ENCODE measurements at places on chromosomes 5 and 9.

DNA sequence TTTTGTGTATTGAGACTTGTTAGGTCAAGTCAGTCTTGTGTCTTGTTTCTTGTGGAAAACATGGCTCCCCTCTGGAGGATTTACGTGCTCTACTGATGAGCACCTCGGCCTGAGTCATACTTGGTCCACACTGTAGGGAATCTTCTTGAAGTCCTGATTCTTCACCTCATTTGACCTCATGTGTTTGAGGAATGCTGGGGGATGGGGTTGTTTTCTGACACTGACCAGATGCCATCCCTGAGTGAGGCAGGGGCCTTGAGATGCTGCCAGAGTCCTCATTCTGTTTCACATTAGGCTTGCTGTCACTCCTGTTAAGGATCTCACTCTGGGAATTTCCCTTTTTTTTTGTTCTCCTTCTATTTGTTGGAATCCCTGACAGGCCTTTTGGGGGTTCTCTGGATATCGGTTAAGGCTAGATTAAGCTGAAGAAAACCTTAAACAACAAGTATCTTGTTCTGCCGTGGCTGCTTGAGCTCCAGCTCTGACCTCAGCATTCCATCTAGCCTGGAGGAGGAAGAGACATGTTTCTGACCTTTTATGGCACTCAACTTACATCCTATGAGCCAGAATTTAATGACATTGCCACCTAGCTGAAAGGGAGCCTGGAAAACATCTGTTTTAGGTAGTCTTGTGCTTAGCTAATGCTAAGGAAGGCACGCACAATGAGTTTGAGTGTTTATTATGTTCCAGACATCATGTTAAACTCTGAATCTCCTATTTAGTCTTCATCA, 20.6 kb downstream of the TCOF1 start:
- no peak for DNase-seq

- no peak for DNase-seq
Observed at GRCh38 chr5:111509119-111509518, 3.2 kb downstream of the STARD4 start.

GRCh38 chr5:154968953-154969352, 28.1 kb downstream of the MRPL22 start:
- DNase-seq: no peak

GRCh38 chr9:81108391-81108790, 581.0 kb downstream of the TLE1 start:
- DNase-seq: no peak

GRCh38 chr5:150607105-150607504, 33.4 kb upstream of the SYNPO start:
- no peak for DNase-seq

DNA sequence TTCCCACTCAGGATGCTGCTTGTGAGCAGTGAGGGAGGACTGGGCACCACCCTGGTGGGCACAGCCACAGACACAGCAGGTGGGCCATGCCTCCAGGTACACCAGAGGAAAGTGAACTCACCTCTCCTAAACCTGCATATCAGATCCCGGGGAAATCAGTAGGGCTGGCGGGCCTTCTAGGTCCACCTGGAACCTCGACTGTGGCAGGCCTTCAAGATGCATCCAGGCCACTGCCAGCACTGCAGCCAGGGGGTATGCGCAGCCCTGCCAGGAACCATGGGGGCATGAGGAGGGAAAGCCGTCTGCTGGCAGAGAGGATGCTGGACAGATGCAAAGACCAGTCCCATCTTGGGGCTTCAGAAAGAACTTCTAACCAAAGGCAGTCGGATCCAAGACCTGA, 270.6 kb upstream of the IRX4 start:
- no peak for DNase-seq

DNA sequence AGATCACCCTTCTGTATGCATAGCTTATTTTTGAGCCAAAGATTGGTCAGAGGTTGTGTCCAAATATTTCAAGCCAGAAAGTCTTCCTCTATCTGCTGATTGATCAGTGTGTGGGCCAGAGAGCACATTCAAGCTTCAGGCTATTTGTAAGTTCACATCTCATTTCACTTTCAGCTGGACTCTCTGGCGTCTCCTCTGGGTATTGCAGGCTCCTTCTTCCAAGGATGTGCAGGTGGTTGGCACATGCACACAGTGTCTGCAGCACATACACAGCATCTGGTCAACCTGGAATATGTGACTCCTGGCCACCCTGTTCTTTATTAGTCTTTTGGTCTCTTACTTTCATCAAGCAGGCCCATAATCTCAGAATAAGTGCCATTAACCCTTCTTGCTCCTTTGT, 516.1 kb downstream of the ANXA1 start:
- no peak for DNase-seq

- no peak for DNase-seq
Observed at GRCh38 chr9:70011366-70011765, 32.3 kb upstream of the MAMDC2 start.

DNA sequence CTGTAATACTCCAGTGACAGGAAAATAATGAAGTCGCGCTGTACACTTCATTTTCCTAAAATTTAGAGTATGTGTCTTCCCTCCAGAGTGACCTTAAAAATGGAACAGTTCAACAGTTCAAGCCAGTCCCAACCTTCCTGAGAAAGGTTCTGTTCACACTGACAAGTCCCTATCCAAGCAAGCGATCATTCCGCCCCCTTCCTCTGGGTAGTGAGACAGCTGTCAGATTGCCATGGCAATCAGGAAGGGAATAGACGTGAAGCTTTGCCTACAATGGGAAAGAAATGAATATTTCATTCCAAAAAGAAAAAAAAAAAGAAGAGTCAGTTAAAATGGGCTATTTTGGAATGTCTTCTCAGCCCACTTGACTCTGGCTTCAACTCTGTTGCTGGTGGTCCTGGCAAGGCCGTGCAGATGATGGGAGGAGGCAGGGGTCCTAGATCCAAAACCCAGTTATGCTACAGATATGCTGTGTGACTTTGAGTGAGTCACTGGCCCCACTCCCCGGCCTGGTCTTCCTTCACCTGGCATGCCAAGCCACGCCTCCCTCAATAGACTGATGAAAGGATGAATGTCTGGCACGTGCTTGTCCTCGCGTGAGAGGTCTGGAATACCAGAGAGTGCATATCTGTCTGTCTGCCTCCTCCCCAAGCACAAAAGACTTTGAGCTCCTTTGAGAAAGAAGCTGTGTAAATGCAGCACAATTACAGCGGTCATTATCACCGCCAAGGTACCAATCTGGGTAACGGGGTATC, 165.8 kb upstream of the WWC1 start:
- DNase-seq: no peak

DNA sequence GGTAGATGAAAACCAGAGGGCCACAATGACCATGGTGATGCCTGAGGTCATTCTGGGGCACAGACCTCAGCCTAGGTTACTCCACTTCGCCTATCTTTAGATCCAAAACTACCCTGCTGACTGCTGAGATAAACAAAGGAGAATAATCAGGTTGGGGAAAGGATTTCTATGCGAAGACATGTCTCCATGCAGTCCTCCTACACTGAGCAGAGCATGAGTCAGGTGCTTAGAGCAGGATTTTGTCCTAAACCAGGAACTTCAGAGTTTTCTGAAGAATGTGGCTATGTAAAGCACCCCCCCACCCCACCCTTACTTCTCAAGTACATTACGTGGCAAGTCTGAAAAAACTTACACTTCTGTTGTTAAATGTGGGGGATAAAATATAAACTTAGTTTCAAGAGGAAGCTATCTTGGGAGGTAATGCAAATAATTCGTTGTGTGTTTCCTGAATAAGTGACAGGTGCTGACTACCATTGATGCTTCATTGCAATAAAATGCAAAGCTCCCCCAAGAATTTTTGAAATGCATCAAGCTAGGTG, 19.4 kb downstream of the PDCD1LG2 start:
- DNase-seq: no peak

DNA sequence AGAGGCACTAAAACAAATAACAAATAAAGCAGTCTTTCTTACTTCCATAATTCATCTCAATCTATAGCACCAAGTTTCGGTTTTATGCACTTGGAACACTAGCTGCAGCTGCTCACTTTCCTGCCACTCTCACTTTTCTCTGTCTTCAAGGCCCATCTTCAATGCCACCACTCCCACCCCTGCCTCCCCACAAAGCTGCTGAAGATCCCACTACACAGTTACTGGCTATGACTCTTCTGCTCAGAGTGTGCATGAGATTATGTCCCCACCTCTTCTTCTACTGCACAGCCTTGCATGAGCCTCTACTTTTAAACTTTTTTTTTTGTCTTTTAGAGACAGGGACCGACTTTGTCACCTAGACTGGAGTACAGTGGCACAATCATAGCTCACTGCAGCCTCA, 77.4 kb downstream of the SAXO1 start:
- DNase-seq: no peak

- DNase-seq: no peak
Observed at GRCh38 chr9:76658510-76659231, 105.6 kb upstream of the PCA3 start.

- DNase-seq: no peak
Observed at GRCh38 chr5:127400539-127400938, 109.9 kb downstream of the MEGF10 start.

GRCh38 chr5:111689357-111689935, 67.5 kb downstream of the NREP start:
- no peak for DNase-seq

- no peak for DNase-seq
Observed at GRCh38 chr9:98218562-98219363, 26.3 kb upstream of the CORO2A start.

DNA sequence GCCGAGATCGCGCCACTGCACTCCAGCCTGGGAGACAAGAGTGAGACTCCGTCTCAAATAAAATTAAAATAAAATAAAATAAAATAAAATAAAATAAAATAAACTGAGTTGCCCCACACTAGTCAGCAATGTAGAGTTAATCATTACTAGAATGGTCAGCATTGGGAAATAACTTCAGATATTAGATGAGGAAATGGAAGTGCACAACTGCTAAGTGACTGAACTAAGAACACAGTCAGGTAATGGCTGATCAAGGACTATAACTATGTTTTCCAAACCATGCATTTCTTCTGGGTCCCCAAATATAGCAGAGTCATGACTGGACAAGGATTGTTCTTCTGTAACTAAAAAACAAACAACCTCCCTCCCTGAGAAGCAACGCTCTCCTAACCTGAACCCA, 17.1 kb downstream of the OTP start:
- no peak for DNase-seq

DNA sequence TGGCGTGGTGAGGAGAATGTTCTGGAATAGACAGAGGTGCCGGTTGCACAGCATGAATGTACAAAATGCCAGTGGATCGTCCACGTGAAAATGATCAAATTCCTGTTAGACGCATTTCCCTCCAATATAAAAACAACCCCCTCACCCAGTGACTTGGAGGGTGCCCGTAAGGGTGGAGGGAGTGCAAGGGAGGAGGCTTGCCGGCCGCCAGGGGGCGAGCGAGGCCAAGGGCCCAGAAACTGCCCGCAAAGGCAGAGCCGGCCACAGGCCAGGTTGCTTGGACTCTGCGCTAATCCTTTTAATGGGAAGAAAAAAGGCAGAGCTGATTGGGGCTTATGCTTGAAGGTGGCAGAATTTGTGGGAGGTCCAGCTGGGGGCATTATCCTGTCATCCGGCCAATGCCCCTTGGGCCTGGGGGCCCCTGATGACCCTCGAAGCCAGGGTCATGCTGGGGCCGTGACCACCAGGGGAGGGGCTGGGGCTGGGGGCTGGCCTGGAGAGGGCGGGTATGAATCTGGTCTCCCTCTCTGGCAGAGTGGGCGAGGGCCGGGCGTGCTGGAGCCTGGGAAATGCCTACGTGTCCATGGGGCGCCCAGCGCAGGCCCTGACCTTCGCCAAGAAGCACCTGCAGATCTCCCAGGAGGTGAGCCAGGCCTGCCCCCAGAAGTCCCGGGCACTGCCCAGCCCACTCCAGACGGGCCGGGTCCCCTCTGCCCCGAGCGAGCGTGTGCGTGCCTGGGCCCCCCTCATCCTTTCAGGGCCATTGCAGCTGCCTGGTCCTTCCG, 12.0 kb downstream of the GPSM1 start:
- peak; percentile 84 for DNase-seq

DNA sequence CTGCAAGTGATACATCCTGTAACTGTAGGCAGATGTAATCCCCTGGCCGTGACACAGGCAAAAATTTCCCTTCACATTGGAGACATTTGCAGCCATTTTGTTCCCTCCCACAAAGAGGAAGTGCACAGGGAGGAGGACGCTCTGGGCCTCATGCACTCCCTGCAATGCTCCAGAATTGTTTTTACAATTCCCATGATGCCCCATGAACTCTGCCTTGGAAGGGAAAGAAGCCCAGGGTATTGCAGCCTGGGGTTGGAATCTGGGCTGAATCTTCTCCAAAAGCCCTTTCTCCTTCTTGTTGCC, 491.7 kb downstream of the CCDC171 start:
- no peak for DNase-seq

DNA sequence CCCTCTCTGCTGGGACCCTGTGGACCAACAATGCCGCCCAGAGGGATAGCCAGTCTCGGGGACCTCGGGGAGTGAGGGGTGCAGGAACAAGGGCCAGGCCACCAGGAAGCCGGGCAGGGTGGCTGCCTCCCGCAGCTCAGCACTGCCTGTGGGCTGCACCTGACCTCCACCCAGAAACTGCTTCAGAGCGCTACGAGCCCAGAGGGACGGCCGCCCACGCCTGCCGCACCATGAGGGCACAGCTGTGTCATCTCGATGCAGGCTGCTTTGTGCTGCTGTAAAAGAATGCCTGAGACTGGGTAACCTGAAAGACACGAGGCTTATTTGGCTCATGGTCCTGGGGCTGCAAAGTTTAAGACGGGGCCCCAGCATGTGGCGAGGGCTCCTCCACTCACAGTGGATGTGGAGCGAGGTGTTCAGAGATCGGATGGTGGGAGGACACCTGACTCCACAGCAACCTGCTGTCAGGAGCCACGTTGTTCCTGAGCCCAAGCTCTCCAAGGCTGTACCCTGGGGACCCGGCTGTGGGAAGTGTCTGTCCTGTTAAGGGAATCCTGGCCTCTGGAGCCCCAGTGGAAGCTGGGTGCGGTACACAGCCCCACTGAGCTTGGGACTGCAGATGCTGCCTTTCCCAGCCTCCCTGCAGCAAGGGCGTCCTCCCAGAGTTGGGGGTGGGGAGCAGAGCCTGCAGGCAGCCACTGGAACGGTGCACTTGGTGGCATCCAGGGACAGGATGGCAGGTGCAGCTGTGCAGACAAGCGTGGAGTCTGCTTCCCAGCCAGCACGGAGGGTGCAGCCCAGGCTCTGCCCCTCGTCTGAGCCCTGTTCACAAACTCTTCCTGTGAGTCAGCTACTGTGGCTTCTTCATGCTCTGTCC, 11.8 kb upstream of the ZDHHC11 start:
- no peak for DNase-seq

Data from nephron progenitor cell (in vitro differentiated cells).